ENCODE measurements at places on chromosomes 7 and 10.

GRCh38 chr10:119131512-119132240 lies 27.8 kb downstream of the DENND10 start:
- DNase-seq: peak; percentile 99

GRCh38 chr7:58086871-58087535 lies 637.0 kb downstream of the ZNF716 start:
- DNase-seq: no peak

- DNase-seq: peak; percentile 63
Observed at GRCh38 chr7:28065308-28065707, 115.3 kb downstream of the JAZF1 start.

DNA sequence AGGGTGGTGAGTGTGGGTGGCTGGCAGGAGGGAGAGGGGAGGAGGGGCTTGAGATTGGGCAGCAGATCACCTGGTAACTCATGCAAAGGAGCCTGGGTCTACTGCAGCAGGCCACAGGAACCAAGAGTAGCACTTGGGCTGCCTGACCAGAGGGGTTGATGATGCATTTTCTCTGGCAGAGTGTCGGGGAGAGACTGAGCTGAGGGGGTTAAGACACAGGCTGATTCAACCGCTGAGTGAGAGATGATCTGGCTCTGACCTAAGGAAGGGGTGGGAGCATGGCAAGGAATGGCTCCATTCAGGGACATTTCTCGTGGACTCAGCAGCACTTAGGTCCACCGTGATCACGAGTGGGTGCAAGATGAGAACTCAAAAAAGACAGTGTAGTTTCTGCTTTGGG lies 115.5 kb upstream of the STK17A start:
- no peak for DNase-seq

- peak; percentile 89 for DNase-seq
Observed at GRCh38 chr10:87860156-87860795, 3.1 kb downstream of the KLLN start.

DNA sequence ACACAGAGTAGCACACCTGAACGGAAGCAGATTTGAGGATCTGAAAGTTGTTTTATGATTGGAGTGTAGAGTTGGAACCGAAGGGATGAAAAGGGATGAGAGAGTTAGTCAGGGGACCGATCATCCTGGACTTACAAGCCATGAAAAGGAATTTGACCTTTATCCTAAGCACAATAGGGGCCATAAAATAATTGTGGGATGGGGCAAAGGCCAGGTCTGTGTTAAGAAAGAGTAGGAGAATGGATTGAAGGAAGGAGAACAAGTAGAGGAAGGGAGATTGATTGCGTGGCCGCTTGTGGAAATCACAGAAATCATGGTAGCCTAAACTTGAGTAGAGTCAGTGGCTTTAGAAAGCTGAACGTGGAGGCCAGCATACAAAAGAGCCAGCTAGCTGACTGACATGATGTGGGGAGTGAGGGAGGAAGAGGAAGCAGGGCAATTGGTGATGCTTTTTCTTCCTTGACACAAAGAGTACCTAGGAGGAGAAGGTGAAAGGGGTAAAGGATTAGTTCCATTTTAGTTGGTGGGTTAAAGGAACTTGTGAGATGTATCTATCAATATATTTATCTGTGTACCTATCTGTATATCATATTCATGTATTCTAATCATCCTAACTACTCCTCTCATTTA lies 67.1 kb upstream of the RPA3 start:
- DNase-seq: no peak

DNA sequence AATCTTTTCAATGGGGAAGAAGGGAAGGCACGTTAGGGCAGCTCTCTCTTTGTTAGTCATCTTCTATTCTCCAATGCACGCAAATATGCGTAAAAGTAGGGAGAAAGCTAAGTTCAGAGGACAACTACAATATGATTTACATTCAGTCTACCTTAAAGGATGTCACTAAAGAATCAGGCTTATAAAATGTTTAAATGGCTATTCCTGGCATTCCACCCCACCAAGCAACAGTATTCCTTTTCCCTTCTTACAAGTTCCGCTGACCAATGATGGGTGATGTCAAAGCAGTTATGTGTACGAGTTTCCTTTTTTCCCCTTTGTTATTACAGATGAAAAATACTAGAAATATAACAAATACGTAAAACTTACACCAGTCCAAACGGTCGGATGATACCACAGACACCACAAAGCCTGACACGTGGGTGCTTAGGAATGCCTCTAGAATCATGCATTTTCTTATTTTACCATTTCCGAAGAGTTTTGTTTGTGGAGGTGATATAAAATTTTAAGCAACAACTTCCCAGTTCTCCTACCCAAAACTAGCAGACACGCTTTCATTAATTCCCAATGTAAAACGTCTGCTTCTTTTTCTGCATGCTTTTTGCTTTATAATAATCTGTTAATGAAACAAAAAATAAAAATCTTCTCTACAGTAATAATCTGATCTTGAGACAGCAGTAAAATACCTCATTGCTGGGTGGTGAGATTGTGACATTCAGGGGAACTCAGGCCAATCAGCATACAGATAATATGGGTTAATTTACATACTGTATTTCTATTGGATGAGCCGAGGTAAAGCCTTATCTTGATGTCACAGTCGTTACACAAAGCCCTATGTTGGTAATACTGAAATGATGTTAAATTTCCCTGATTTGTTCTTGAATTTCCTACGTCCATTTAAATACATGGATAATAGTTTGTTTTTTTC lies 708 bp upstream of the GPR85 start:
- DNase-seq: no peak

- DNase-seq: no peak
Observed at GRCh38 chr10:49571388-49571787, 32.5 kb upstream of the ERCC6 start.
